ENCODE measurements at places on chromosomes 2 and 18. TPM values are rescaled to one million over a fixed set of nuclear protein-coding genes. Genes with fewer than 3 reads are reported as not detected.

PCARE gene
- not detected for total RNA-seq

ANKRD30BL gene
- total RNA-seq: not detected

PARD3B gene
- 40.8 TPM for total RNA-seq

HAAO gene
- total RNA-seq: 4.8 TPM

DNA sequence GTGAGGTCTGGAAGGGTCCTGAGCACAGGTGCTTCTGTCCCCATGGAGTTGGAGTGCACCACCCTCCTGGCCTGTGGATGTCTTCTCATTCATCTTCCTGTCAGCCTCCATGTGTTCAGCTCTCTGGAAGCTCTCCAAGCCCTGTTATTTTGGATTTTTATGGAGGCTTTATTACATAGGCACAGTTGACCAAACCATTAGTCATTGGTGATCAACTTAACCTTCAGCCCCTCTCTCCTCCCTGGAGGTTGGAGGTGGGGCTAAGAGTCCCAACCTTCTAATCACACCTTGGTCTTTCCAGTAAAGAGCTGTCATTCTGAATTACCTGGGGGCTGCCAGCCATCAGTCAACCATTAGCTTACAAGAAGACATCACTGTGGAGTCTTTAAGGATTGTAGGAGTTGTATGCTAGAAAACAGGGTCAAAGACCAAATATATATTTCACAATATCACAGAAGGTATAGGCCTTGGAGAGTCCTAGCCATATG, 7.5 kb upstream of the MCFD2 start:
- no peak for DNase-seq

DNA sequence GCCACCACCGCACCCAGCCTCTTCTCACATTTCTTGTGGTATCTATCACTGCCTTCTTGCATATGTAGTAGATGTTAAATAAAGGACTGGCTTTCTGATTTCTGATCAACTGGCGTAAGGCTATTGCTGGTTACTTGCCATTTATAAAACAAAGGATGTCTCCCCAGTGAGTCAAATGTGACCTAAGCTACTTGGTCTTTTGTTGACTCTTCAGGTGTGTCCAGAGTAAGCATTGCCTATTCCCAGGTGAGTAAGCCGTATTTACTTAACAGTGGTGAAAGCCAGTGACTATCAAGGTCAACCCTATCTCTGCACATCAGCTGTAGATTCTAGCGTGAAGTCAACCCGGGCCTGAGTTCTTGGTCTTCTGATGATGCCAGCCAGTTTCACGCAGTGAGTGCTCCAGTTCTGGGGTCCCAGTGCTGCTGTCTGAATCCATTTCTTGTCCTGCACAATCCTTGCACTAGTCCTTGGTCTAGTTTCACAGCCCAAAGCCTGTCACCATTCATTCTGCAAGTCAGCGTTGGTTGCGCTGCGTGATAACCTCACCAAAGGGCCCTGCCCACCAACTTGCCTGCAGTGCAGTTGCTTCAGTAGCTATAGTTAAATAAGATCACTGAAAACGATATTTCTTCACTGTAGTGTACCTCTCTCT, 120.2 kb downstream of the GBX2 start:
- DNase-seq: no peak

DNA sequence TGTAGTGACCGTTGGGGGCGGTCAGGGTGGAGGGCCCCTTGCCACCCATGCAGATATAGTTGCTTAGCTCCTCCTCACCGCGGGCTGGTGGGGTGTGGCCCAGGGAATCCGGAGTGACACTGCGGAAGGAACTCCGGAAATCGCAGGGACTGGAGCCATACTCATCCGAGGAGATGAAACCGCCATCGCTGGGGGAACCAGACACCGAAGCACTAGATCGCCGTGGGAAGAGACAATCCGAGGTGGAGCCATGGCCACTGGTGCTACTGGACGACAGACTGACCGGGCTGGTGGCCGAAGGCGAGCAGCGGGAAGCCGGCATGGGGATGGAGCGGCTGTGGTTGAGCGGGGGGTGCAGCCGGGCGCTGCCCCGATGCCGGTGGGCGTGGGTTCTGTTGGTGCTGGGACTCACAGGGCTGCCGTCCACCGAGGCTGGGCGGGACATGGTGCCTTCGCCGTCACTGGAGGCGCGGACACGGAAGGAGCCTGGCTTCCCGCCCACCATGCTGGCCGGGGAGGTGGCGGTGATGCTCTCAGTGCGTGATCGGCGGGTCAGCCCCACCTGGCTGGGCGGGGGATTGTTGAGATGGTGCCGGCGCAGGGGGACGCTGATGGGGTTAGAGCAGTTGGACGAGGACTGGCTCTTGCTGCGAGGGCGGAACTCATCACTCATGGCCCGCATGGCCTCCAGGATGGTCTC, 2.2 kb downstream of the IRS1 start:
- no peak for DNase-seq

GRCh38 chr2:119674711-119675500, 4.1 kb upstream of the TMEM177 start:
- no peak for DNase-seq

DNA sequence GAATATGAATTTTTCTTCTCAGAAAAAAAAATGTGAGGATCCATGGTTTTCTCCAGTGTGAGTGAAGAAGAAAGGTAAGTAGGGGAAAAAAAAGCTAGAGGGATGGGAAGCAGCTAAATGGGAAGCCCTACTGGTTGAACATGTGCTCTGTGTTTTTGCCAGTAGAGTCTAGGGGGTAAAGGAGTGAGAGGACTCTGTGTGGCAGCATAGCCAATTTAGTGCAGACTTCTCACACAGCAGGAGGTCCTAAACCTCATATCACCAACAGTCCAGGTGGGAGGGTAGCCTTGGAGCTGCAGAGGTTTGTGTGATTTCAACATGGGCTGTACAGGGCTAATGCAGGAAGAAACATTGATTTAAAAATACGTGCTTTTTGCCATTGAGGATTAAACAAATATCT, 334.5 kb upstream of the SPHKAP start:
- DNase-seq: no peak

DNA sequence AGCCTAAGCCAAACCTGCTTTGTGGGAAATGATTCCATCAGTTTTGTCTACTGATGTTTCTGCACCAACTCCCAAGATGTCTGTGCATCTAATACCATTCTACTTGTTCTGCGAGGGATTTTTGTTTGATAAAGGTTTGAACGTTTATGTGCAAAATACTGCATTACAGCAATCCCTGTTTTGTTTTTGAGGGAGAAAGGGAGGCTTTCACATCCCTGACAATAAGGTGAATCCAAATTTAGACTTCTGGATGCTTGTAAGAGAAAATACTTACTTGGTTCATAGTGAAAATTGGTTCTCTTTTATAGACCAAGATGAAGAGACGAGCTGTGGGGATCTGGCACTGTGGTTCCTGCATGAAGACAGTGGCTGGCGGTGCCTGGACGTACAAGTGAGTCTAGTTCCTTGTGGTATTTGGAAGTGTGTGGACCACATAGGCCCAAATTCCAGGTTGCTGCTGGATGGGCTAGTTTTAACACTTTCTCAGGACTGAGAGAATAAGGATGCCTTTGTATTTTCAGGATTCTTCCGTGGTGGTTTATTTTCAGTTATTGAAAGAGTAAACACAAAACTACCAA, 1.1 kb downstream of the RPL37A start:
- no peak for DNase-seq
